ENCODE measurements at places on chromosomes 2 and 18.

DNA sequence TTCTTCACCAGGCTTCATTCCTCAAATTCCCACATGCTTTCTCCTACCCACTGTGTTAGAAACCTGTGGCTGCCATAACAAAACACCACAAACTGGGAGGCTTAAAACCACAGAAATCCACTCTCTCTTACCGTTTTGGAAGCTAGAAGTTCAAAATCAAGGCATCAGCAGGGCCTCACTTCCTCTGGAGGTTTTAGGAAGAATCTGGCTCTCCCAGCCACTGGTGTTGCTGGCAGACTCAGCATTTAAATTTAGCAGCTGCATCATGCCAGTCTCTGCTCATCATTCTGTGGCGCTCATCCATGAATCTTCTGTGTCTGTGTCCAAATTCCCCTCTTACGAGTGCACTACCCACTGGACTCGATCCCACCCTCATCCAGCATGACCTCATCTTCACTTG lies 248.5 kb downstream of the ZNF516 start:
- H3K27ac ChIP-seq = no peak overlapping the region
- no peaks in the 10 kb centered on the region for H3K27me3 ChIP-seq
- no peak overlapping the region for H3K4me3 ChIP-seq
- no peaks in the 10 kb centered on the region for H3K36me3 ChIP-seq

DNA sequence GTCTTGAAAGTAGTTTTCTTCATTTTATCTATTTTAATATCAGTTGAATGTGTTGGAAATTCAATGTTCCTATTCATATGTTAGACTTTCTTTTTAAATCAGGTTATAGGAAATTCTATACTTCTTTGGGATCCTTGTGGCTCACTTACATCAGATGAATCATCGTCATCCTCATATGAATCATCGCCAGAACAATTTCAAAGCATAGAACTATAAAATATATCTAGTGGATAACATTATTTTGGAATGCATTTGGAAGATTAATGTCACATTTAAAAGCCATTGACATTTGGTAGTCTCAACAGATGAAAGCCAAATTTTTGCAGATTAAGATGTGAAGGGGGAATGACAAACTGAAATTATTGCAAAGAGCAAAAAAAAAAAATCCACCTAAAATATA lies 94.1 kb downstream of the FAM161A start:
- no peak overlapping the region for H3K4me3 ChIP-seq
- no peak for DNase-seq
- H3K36me3 ChIP-seq = no peaks in the 10 kb centered on the region
- H3K27ac ChIP-seq = no peak overlapping the region
- H3K27me3 ChIP-seq = no peaks in the 10 kb centered on the region
- H3K4me1 ChIP-seq = no peaks in the 10 kb centered on the region

DNA sequence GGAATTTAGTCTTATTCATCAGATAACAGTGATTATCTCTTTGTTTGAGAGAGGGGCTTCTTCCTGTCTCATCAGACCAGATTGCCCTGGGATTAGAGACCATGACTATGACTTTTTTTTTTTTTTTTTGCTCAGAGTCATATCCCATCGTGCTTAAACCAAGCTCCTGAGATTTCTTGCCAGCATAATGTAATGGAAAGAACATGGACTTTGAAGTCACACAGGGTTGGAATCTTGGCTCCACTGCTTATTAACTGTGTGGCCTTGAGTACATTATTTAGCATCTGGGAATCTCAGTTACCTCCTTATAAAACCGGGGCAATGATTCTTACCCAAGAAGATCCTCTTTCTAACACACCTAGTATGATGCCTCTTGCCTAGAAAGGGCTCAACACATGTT lies 268.3 kb downstream of the DYSF start:
- peaks cover 10% of the 10 kb centered on the region for H3K4me1 ChIP-seq
- H3K27ac ChIP-seq = peak overlapping the region; percentile 71
- H3K4me3 ChIP-seq = no peak overlapping the region
- DNase-seq = no peak
- no peaks in the 10 kb centered on the region for H3K36me3 ChIP-seq

DNA sequence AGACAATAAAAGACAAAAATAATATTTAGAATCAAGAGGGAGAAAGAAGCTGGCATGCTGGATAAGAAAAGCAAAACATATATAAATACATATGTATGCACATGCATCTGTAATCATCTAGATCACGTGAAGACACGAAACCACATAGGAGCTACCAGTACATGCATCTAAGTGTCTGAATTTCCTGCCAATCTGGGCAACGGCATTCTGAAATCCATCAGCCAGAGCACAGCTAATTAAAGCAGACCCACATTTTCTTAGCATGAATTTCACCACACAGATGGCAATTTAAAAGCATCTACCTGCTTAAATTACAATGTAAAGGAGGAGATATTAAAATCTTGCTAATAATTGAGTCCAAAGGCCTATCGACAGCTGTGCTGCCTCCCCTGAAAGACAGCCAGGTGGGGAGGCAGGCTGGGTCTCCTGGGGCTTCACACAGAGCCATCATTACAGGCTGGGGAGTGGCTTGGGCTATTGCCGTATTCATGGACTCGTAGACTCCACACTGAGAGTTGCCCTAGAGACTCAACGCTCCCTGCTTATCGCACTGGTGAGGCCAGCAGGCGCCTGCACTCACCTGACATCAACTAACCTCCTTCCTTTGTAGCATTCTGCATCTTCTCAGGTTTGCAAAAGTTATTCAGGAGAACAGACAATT lies 272.5 kb upstream of the PXDN start:
- no peaks in the 10 kb centered on the region for H3K4me1 ChIP-seq
- H3K27me3 ChIP-seq = no peaks in the 10 kb centered on the region
- no peak overlapping the region for H3K4me3 ChIP-seq
- H3K36me3 ChIP-seq = no peaks in the 10 kb centered on the region
- no peak for DNase-seq
